ENCODE measurements at places on chromosomes 12 and 14. TPM values are rescaled to one million over a fixed set of nuclear protein-coding genes. Genes with fewer than 3 reads are reported as not detected.

- DNase-seq: no peak
Observed at GRCh38 chr14:70890826-70891659, 16.2 kb upstream of the PCNX1 start.

- DNase-seq: no peak
Observed at GRCh38 chr14:79136071-79137044, 966.2 kb downstream of the NRXN3 start.

Gene GPR68
- total RNA-seq: 10.6 TPM

GRCh38 chr12:49261721-49262120 is 3.2 kb upstream of the TUBA1C start:
- DNase-seq: peak; percentile 77

Gene GARIN6
- total RNA-seq: not detected

GRCh38 chr12:108048686-108049085 is 80.4 kb upstream of the WSCD2 start:
- DNase-seq: no peak

DNA sequence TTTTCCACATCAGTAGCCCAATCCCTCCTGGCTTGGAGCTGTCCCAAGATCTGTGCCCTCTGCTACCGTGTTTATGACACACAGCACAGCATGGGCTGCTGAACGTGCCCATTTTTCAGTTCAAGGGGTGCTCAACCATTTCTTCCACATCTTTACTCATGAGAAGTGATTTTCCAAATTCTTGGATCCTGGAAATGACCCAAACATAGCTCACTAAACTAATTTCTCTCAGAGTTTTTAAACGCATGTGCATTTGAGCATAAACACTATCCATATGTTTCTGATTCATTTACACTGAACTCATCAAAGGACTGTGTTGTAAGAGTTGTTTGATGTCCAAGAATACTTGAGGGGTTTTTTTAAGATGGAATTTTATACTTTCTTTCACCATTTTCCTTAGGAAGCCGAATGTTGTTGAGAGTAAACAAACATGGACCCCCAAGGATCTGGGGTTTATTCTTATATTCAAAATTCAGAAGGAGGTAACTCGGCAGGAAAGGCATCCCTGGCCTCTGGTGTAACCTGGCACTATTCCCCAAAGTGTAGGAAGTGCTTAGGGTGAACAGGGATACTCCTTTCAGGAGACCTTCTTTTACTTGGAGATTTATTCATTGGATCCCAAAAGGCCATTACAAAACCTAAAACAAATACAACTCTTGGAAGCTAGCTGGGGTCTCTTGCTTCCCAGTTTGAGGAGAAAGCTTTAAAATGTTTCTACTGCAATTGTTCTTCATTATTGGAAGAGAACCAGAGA is 215.0 kb downstream of the BMP4 start:
- DNase-seq: no peak

Gene HCAR1
- total RNA-seq: not detected

GRCh38 chr14:36524874-36525745 is 5.1 kb upstream of the NKX2-1 start:
- peak; percentile 46 for DNase-seq

DNA sequence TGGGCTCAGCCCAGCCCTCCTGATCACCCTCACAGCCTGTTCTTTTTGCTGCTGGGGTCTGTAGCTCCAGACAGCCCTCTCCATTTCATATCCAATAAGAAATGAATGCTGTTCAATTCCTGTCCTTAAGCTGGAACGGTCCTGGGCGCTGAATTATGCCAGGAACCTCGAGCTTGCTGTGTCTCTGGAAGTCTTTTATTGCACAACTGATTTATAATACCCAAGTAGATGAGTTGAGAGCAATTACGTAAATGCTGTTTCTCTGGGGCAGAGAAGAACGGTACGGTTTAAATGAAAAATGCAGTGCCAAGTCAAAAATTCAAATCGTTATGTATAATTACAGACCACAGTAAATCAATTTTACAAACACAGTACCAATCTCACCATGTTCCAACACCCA is 161.0 kb downstream of the SAMD4A start:
- peak; percentile 72 for DNase-seq

DNA sequence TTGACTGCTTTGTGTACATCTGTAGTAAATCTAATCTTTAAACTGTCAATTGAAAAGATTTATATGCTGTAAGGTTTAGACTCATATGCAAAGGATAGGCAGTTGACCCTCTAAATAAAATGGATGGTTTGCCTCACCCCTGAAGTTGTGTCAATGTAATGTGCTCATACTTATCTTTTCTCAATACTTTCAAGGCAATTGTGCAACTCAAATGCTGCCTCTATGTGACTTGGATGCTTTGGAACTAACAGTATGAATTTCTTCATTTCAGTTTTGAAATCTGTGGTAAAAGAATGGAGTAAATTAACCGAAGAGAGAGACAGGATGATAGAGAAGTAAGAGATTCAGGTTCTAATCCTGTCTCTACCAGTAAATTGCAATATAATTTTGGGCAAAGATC is 9.7 kb downstream of the PDE6H start:
- peak; percentile 9 for DNase-seq

- DNase-seq: no peak
Observed at GRCh38 chr14:79557309-79557708, 654.0 kb downstream of the DIO2 start.

Gene ETFBKMT
- total RNA-seq: 1.8 TPM

DNA sequence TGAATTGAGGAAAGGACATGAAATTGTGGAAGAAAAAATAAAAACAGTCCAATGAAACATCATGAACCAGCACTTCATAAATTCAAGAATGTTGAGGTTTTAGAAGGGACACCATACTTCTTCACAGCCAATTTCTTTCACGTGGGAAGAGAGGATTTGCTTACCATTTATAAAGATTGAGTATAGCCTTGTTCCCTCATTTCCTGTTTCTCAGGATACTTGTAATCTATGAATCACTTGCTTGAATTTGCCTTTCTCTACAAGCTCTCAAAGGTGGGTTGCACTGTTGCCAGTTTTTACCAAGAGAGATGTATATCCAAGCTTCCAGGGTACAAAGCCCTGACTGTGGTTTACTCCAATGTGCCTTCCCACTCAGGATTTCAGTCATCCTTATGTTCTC is 116.1 kb downstream of the DUSP6 start:
- DNase-seq: peak; percentile 62

DNA sequence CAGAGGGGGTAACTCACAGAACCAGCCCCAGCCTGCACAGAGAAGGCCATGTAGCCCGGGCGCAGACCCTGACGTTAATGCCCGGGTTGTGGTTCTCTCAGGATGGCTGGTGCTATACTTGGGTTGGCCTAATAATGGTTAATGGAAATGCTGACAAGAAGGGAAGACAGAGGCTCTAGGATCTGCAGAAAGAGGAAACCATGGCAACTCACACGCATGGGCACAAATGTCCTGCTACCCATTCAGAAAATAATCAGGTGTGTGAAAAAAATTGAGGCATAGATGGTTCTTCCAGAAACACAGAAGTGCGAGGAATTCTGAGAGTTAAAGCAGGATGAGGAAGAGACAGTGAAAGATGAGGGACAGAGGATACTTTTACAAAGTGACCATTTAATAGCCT is 33.8 kb downstream of the APPL2 start:
- DNase-seq: no peak

GRCh38 chr12:26711072-26711471 is 121.9 kb downstream of the ITPR2 start:
- no peak for DNase-seq

DNA sequence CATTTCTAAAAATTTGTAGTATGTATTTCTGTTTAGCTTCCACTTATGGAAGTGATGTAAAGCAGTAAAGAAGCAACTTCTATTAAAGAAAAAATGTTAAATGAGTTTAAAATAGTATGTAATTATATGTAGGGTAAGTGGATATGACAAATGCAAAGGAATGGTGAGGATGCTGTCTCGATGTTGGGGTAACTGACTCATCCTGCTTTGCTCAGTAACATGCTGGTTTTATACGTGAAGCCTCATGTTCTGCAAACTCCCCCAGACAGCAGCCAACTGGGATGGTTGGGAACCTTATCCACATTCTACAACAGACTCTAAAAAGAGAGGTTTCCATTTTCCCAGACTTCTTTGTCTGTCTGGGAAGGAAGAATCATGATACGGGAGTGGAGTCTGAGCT is 1006.4 kb upstream of the TMEM132C start:
- peak; percentile 79 for DNase-seq

Measured in GM23248 (cell line).